ENCODE measurements at places on chromosomes 12 and 14.

- DNase-seq, result no peak
Measured at GRCh38 chr14:29735459-29735858, 192.2 kb downstream of the PRKD1 start.

DNA sequence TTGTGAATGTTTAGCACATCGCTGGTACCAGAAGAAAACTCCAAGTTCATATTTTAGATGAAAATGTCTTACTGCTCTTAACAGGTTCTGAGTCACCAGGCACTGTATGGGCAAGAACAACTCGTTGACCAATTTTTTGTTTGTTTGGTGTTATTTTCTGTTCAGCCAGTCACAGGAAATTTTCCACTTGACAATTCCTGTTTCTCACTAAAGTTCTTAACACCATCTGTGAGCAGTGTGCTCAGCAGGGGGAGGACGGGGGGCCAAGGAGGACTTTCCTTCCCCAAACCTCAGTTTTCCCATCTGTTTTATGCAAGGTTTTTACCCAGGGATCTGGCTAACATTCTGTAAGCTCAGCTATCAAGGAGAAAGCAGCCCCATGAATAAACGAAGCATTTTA is 3.0 kb downstream of the NUAK1 start:
- no peak for DNase-seq

DNA sequence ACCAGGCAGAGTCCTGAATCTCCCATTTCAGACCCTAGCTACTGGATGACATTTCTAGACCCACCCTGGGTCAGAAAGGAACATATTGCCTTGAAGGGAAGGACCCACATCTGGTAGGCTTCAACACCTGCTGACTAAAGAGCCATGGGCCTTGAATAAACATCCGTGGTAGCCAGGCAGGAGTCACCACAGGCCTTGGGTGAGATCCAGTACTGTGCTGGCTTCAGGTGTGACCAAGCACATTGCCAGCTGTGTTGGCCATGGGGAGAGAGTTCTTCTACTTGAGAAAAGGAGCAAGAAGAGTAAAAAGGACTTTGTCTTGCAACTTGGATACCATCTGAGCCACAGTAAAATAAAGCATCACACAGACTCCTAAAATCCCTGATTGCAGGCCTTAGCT is 332.6 kb downstream of the SLC16A7 start:
- DNase-seq, result no peak

DNA sequence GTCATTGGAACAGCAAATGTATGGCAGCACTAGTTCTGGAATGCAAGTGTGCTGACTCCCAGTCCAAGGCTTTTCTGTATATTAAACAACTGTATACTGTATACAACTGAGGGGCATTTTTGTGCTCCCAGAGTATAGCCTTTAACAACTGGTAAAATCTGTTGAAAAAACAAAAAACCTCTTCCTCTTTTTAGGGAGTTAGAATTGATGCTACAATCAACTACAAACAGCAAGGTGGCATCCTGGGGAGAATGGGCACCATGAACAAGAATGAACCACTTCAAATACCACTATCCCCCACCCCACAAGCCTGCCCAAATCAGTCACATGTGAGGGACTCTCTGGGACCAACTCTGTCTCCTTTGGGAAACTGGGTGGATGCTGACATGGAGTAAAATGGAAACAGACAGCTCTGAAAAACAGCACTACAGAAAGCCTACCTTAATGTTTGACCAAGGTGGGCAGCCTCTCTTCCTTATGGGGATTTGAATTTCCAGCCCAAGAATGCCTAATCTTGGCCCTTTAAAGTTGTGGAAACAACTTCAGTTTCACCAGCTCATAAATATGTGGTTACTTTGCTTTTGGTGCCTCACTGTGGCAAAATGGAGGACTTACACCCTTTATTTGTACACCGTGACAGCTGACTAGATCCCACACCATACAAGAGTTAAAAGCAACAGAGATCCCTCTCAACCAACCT is 7.5 kb downstream of the VTI1B start:
- no peak for DNase-seq

GRCh38 chr12:70795608-70796007 is 124.9 kb downstream of the PTPRR start:
- no peak for DNase-seq

DNA sequence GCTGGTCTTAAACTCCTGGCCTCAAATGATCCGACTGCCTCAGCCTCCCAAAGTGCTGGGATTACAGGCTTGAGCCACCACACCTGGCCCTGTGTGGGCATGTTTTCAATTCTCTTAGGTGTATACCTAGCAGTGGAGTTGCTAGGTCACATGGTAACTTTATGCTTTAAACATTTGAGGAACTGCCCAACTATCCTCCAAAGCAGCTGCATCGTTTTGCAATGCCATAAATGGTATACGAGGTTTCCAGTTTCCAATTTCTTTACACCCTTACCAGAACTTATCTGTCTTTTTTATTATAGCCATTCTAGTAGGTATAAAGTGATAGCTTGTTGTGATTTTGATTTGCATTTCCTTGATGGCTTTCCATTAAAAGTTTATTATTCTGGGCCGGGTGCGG is 25.1 kb downstream of the RBMS2 start:
- no peak for DNase-seq

- no peak for DNase-seq
Measured at GRCh38 chr12:49948866-49949845, 1.4 kb upstream of the AQP2 start.

DNA sequence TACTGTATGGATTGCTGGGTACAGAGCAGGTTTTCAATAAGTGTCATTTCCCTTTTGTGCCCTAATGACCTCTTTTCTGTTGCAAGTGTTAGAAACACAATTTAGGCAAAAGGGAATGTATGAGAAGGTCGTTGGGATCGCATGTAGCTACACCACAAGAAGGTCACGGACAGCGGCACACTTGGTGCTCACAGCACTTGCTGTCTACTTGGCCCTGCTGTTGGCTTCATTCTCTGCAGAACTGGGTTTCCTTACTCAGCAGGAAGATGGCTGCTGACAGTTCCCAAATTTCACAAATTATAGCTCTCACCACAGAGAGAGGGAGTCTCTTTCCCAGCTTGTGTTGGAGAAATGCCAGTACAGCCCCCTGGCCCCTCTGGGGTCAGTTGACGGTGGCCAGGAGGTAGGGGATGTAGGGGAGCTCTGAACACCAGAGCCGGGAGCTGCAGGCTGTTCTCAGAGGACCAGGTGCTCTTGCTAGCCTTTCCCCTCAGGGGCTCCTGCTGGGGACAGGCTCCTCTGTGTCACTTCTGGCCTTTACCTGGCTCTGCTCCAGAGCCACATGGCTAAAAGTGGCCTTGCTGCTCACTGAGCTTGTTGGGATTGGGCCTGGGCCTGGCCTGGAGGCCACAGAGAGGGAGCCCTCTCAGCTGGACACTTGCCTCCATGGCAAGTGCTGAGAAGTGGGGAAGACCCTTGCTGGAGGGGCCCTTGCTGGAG is 50.9 kb upstream of the BCL7A start:
- no peak for DNase-seq

- no peak for DNase-seq
Measured at GRCh38 chr12:41365653-41366171, 177.6 kb downstream of the PDZRN4 start.

DNA sequence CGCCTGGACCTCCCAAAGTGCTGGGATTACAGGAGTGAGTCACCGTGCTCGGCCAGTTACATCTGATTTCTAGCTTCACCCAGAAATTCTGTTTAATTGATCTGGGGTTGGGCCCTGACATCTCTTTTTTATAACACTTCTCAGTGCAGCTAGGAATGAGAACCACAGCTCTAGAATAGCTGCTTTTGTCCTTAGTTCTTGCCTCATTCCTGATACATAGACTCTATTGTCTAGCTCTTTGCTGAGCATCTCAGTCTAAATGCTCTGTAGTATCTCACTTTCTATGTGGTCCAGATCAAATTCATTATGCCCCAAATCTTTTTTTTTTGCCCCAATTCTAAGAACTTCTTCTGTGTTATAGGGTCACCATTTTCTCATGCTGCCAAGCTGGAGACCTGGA is 29.9 kb upstream of the FUT8 start:
- no peak for DNase-seq

- DNase-seq, result no peak
Measured at GRCh38 chr12:26845057-26845666, 12.2 kb upstream of the ITPR2 start.

GRCh38 chr12:54154681-54155186 is 34.1 kb downstream of the SMUG1 start:
- DNase-seq, result no peak

GRCh38 chr14:101595887-101596721 is 34.8 kb downstream of the DIO3 start:
- no peak for DNase-seq

GRCh38 chr12:86496595-86496994 is 240.4 kb upstream of the MGAT4C start:
- DNase-seq, result no peak

DNA sequence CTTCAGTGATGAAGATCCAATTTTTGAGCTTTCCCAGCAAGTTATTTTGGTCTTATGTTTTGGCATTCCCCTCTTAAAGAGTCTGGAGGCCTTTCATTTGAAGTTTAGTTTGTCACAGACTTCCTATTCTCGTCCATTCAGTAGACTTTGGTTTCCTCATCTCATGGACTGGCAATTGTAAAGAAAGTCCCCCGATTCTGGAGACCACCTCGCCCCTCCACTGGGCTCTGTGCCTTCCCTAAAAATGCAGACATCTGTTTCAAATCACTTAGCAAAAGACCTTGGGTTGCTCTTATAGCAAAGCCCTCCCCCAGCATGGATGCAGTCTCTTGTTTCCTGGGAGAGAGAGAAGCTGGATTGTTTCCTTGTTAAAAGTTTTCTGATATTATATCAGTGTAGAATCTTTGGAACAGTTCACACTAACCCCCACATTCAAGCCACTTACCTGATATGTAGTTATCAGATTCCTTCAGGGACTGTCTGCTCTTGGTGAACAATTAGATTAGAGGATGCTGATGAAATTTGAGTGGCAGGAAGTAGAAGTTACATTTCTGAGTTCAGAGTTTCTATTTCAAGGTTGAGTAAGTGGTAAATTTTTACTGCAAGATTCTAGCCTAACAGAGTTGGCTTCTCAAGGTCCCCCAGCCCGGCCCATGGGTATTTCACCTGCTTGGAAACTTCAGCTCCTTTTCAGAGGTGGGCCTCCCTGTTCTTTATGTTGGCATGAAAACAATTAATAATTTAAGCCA is 56.3 kb downstream of the PLXNC1 start:
- DNase-seq, result no peak

Measured in stimulated activated CD4-positive, alpha-beta T cell treated with anti-CD3 and anti-CD28 coated beads, Interleukin-15, amount 100 ng/mL, for 1 hour (primary cell).